ELR (cell line): ENCODE measurements at places on chromosomes 3 and 15.

GRCh38 chr3:122563717-122564025, 429 bp downstream of the PARP9 start:
- DNase-seq = peak; percentile 34

- DNase-seq = no peak
Measured at GRCh38 chr3:118629821-118630220, 404.8 kb downstream of the IGSF11 start.

DNA sequence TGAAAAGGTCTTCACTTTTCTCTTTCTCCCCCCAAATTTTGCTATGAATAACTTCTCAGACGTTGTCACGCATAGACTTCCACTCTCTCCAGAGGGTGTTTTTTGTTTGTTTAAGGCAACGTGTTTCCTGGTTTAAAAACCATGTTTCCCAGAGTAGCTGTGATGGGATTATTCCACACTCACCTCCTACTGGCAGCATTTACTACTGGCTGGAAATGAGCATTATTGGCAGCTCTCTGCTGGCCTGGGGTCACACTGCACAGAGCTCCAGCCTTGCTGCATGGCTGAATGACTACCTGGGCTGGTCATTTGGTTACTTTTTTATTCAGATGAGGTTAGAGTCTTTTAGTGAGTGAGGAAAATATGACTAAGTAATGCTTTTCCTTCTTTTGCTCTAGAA, 65.2 kb downstream of the RARB start:
- DNase-seq = no peak

GRCh38 chr15:35229085-35229484, 144.0 kb upstream of the NANOGP8 start:
- DNase-seq = no peak

DNA sequence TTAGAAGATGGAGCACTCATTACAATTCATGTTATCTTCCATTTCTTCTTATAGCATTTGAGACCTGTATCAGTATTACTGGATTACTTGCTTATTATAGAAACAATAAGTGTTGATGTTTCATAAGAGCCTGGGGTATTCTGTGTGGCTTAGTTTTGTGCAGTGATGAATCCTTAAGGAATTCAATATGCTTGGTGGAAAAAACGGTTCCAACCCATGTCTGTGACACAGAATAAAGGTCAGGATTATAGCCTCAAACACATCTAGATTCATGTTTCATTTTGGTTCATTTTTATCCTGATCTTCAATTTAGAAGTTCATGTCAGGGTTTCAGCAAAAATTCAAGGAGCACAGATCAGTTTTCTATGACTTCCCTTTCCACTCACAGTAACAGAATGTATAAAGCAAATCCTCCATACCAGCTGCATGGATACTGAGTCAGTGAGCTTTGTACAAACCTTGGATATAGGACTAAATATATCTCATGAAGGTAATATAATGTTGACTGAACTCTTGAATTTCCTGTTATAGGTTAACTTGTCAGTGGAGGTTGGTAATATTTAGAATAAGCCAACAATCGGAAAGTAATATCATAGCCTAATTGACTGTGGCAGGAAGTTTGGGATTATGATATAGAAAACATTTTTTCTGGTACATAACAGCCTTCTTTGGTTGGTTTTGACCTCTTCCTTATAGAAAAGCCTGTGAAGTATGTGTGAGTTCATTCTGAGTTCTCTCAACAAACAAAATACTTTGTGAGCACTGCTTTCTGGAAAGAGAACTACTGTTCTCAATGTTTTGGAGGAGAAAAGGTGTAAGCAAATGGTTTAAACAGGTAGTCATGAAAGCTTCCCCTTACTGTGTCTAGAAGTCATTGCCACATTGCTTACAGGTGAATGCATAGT, 218.2 kb upstream of the TPM1 start:
- peak; percentile 86 for DNase-seq

DNA sequence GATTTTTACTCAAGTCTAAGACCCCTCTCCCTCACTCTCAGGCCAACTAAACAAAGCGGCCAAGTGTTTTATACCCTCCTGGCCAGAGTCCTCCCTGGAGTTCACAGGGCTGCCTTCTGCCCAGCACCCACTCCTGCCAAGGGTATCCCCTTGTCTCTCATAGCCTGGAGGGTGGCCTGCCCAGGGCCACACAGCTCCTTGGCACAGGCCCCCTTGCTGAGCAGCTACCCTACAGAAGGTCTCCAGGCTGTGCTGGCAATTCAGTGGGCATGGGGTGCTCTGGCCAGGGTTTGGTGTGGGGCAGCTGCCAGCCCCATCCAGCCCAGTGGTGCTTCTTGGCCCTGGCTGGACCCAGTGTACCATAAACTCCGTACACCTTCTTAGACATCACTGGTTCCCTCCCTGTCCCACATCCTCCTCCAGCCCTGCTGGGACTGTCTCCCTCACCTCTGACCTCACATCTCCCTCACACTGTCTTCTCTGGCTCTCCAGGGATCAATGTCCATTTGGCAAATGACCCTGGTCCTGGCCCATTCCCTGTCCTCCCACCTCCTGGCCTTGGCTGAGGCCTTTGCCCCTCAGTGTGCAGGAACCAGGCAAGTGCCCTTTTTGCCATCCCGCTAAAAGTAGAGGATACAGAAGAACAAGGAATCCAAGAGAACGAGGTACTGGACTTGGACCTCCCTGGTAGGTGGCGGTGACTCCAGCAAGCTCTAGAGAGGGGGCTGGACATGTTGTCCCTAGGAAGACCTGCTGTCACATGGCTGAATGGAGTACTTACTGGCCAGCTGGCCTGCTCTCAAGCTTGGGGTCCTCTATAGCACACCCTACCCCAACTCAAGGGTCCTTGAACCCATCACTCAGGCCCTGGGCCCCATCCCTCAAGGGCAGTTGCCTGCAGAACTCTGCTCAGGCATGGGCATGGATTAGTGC, 50.0 kb upstream of the TRPM1 start:
- DNase-seq = no peak

DNA sequence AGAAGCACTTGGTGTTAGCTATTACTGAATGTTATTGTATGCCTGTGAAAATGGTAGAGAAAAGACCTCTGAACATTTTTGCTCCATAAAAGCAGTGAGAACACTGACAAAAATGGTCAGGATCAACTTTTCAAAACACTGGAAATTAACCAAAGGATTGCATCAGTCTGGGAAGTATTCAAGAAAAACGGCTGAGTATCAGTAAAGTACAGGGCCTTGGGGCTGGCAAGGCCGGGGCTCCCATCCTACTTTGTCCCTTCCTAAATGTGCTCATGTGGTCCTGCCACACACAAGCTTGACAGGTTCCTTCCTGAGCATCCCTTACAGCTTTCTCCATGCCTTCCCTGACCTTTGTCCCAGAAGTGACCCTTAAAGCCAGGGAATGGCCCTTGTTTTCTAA, 84.0 kb downstream of the CFAP20DC start:
- DNase-seq = no peak

- peak; percentile 55 for DNase-seq
Measured at GRCh38 chr3:167862104-167862730, 126.7 kb downstream of the SERPINI1 start.
